ENCODE measurements at places on chromosomes 5 and 9.
A peak's percentile ranks its signal among the peaks of the same experiment; 100 is the strongest.

DNA sequence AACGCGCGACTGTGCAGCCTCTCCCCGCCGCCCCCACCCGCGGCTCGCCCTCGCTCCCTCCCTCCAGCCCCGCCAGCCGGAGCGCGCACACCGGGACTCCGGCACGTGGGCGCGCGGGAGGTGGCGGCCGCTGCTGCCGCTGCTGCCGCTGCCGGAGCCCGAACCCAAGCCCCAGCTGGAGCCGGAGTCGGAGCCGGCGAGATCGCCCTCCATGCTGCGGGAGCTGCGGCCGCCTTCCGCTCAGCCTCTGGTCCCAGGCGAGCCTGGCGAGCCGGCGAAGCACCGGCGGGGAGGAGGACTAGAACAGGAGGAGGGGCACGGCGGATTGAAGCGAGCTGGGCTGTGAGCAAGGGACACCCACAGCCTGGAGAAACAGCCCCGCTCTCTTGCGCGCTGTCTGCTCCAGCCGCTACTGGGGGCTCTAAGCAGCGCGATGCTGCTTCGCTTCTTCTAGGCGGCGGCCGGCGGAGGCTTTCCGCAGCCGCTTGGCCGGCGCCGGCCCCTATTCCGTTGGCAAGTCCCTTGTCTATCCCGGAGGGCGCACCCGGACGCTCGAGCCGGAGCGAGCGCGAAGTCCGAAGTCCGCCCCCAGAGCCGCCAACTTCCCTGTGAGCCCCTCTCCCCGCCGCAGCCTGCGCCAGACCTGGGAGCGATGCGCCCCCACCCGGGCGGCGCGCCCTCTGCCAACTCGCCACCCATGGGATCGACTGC, 598.7 kb upstream of the SGCD start:
- DNase-seq = no peak

GRCh38 chr9:101032426-101032825, 3.9 kb downstream of the PLPPR1 start:
- no peak for DNase-seq

DNA sequence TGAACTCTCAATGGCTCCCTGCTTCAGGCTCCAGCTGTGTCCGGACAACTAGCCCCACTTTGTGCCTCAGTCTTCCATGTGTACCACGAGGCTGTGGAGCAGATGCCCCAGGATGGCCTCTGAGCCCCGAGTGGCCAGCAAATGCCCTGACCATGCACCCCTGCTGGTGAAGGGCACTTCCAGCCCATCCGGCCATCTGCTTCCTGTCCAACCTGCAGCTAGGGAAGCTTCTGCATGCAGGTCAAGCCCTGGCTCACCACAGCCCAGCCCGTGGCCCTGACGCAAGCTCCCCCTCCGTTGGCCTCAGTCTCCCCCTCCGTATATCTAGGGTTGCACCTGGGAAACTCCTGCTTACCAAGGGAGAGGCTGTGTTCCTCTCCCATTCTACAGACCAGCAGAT, 4.8 kb downstream of the NINJ1 start:
- DNase-seq = no peak

GRCh38 chr9:106974341-106974740, 111.4 kb downstream of the ZNF462 start:
- DNase-seq = no peak

GRCh38 chr9:27940535-27940934, 367.3 kb upstream of the C9orf72 start:
- DNase-seq = no peak

DNA sequence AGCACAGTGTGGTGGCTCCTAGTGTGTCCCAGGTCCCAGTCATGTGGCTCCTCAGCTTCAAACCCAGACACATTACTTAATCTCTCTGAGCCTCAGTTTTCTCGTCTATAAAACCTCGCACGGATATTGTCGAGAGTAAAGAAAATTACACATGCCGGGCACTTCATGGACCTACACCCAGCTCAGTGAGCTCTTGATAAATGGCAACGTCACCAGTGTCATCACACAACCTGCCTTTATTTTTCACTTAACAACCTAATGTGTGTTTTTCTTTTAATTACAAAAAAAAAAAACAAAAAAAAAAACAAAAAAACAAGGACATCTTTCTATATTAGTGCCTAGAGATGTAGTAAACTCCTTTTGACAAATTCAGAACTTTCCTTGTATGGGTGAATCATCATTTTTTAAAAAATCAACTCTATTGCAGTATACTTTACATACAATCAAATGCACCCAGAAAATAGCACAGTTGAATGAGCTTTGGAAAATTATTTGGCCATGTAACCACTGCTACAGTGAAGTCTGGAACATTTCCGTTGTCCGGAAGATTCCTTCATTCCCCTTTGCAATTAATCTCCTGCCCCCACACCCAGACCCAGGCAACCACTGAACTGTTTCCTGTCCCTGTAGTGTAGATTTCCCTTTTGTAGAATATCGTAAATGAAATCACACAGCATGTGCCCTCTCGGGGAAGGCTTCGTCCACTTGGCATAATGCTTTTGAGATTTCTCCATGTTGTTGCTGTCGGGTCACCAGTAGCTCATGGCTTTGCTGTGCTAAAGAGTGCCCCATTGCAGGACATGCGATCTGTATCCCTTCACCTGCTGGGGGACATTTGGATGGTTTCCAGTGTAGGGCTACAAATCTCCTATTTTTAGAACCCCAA, 100.4 kb upstream of the LARP1 start:
- no peak for DNase-seq

- no peak for DNase-seq
These were observed 118.6 kb downstream of the UNC13B start for GRCh38 chr9:35280399-35280798.

DNA sequence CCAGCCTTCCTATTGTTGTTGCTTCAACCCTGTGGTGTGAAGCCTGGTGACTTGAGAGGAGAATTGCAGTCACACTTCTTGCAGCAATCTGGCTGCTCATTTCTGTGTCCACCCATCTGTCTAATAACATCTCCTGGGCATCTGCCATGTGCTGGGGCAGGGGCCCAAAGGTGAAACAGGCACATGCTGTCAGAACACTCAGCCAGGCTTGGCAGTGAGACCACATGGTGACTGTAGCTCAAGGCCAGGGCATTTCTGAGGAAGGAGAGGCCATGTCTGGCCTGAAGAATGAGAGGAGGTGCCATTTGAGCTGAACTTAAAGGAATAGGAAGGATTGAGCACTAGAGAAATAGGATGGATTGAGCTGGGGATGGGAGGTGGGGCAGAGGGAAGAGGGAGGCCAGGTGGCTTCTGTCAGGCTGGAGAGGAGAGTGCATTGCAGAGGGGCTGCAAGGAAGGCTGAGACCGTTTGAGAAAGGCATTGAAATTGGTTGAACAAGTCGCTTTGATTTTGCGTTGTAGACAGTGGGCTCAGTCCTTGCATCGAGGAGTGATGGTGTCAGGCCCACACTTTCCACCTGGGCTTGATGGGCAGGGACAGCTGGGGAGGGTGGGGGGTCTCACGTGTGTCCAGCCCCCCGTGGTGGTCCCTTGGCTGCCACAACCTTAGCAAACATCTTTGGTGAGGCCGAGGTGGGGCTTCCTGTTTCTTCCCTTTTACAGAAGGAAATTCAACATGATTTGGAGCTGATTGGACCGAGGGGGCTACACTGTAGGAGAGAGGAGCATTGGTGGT, 222.4 kb downstream of the CACNA1B start:
- DNase-seq = no peak

- DNase-seq = peak; percentile 29
These were observed 33.5 kb downstream of the ANXA6 start for GRCh38 chr5:151123897-151124751.

- DNase-seq = peak; percentile 79
These were observed 113.0 kb downstream of the GAPVD1 start for GRCh38 chr9:125374443-125375309.

GRCh38 chr5:116778651-116779280, 204.1 kb upstream of the SEMA6A start:
- no peak for DNase-seq

- DNase-seq = no peak
These were observed 30.2 kb upstream of the BOD1 start for GRCh38 chr5:173646692-173647091.

DNA sequence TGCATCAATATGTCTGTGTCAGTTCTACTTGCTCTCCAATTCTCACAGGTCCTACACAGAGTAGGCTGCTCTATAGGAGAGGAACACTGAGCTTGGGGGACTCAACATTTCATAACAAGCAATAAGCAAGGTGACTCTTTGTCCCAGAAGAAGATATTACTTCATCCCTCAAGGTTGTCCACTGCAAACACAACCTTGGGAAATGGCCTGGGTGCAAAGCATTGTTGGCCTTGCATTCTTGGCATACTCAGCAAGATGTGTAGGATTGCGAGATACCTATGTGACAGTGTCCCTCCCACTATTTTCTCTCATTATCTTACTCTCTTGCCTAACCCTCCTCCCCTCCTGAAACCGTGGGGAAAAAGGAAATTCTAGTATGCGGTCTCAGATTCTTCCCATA, 169.8 kb upstream of the FREM1 start:
- DNase-seq = no peak

- no peak for DNase-seq
These were observed 68.7 kb downstream of the PKD2L2 start for GRCh38 chr5:137957948-137958347.

DNA sequence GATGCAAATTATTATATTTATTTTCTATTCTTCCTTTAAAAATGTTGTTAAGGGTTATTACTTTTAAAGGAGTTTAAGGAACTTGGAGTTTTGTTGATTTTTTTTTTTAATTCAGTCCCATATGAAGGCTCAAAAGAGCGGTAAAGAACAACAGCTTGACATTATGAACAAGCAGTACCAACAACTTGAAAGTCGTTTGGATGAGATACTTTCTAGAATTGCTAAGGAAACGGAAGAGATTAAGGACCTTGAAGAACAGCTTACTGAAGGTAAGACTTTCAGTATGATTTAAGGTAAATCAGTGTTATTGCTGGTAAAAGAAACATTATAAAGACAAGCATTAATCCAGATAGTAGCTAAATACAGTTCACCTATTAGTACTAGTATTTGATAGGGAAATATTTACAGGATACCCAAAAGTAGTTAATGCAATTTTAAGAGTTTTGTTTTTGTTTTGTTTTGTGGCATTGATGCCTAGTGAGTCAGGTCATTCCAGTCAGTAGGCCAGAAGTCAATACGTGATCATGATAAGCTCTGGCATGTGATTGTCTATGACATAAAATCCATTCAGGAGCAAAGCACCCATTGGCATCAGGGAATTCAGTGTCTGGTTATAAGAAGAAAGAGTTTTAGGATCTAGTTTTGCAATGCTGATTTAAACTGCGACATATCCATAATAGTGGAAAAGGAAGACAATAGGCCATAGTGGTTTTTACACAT, 49.2 kb downstream of the CNTRL start:
- no peak for DNase-seq

GRCh38 chr5:96930058-96930457, 5.8 kb upstream of the LNPEP start:
- no peak for DNase-seq

GRCh38 chr9:109269081-109269480, 51.8 kb downstream of the EPB41L4B start:
- DNase-seq = no peak

DNA sequence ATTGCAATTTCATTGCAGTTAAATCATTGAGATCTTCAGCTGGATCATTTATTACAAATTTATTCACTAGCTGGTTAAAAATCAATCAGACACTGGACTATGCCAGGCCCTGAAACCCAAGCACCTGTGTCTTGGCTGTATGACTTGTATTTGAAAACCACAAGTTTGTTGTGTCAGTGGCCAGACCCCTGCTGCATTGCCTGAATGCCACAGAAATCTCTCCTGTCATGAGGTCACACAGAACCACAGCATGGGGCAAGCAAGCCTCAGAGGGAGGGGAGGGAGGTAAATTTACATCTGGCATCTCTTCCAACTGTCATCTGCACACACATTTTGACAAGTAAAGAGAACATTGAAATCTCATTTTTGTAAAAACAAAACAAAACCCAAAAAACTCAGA, 90.0 kb downstream of the ARRDC3 start:
- peak; percentile 63 for DNase-seq

- no peak for DNase-seq
These were observed 44.9 kb downstream of the JADE2 start for GRCh38 chr5:134570365-134570758.

GRCh38 chr9:86994231-86994630, 46.9 kb upstream of the GAS1 start:
- DNase-seq = no peak

DNA sequence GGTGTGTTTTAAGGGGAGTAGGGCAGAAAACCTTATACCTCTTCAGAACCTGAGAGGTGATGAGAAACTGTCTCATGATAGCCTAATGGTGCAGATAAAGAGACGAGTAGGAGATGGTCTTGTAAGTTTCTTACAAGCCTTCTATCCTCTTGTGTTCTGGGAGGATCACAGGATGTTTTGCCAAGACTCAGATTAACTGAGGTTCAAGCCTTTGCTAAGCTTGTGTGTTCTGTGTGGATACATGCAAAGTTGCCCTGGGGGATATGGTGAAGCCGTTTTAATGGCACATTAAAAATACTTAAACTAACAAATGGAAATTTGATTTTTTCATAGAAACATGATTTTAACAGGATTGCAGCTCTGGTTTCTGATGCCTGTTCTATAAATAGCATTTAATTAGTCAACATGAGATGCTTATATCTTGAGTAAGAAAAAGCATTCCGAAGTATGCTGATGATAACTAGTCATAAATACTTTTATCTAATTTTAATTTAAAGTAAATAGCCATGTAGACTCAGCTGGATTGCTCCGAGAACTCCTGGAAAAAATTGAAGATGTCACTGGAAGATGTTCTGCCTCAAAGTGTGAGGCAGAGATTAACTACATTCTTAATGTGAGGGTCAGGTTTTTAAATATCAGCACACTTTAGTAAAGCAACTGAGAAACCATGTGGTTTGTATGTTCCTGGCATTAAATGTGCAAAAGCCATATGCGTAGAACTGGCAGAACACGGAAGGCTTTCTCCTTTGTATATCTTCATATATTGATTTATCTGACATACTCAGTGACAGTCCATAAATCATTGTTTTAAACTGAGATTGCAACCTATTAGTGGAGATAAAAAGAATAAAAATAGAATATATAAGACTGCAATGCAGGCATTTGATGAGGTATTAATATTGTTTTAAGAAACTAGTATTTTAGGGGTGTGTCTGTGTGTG, 53.7 kb downstream of the IPO11 start:
- no peak for DNase-seq

- DNase-seq = no peak
These were observed 65.5 kb upstream of the TAF11L2 start for GRCh38 chr5:17432569-17432968.

DNA sequence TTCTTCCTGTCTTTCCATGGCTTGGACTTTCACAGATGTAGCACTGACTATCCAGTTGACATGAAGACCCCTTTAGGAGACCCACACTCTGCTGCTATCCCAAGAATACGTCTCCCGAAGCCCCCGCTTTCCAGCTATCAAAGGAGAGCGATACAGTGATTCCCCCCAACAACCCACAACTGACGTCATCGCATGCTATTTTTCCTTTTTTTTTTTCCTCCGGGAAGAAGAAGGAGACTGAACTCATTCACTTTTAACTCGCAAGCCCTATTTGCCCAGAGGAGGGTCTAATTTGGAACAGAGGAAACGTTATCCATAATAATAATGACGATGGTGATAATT, 2.1 kb downstream of the PAPPA start:
- DNase-seq = no peak

Measured in RPMI8226 (cell line).